Kidney tubule cell (primary cell): ENCODE measurements at places on chromosomes 3 and 15.

- no peak for DNase-seq
Measured at GRCh38 chr3:72164635-72164978, 379.7 kb upstream of the PROK2 start.

GRCh38 chr3:73419942-73420341, 204.8 kb downstream of the PDZRN3 start:
- no peak for DNase-seq

DNA sequence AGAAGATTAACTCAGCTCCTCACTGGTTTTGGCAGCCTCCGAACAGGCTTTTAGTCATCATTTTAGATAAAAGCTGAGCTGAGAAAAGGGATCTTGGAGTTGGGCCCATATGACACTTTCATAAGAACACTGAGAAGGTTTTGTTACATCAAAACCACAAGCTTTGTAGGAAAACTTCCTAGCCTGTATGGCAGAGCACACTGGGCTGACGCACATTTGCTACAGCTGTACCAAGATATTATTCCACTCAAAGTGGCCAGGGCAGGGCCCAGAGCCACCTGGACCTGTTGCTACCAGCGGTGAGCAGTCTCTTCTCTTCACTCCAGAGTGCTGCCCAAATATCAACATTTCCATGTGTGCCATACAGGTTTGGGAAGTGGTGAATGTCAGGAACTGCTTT, 160.5 kb upstream of the CCDC54 start:
- no peak for DNase-seq

DNA sequence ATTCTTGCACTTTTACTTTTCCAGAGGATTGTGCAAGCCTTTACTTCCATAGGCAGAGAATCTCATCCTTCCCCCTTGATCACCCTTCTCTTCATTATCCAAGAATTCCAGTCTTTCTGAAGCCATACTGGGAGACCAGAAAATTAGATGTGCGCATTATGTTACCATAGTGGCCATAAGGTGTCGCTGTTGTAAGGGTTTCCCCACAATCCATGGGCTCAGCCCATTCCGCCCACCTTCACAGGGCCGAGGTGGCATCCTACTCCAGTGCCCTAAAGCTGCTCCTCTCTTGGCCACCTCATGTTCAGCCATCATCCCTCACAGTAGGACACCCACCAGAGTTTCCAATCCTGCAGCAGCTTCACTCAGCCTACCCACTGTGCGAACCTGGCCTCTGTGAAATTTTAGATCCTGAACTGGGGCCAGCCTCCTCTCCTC, 35.0 kb downstream of the CTSH start:
- peak; percentile 43 for DNase-seq

GRCh38 chr3:29488922-29489321, 208.1 kb downstream of the RBMS3 start:
- no peak for DNase-seq

DNA sequence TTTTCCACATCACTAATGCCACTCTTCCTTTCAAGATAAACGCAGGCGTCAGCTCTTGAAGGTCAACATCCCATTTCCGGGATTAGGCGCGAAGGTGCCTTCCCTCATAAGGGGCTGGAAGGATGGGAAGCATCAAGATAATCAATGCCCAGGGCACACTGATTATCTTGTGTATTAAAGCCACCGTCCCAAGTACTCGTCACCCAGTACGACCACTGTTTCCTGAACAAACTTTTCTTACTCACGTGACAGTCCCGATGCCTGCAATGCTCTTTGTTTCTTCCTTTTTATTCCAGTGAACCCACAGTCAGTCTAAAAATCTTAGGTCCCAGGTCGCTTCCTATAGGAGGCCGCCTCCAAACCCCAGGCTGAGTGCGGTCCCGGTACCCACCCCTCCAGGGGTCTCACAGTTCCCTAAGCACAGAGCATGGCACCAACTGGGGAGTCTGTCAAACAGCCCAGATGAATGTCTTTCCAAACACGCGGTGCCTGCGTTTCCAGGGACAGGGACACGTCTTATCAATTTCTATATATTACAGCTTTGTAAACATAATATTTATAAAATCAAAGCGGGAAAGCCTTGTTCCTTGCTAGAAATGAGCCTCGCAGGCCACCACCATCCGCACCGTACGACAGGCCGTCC, 589 bp downstream of the ANAPC13 start:
- peak; percentile 47 for DNase-seq

DNA sequence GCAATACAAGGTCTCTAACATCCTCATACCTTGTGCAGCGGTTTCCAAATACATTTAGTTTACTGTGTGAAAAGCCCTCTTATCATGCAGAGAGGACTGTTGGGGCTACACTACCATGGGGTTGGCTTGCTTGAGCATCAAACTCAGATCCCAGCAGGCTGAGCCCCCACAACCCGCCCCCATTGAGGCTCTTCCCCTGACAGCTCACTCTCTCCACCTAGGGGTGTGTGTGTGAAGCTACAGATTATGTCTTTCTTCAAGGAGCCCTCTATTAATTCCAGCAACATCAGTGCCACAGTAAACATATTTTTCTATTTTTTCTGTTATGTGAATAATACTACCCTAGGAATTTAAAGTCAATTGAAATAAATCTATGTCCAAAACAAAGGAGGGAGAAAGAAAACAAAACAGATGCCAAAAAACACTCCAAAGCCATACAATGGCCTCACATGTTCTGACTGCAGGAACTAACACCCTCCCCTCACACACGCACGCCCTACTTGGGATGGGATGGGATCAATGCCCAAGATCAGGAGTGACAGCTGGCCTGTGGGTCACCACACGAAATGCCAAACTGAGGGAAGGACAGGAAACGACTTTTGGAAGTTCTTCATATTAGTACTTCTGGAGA, 14.7 kb downstream of the TM4SF4 start:
- no peak for DNase-seq

GRCh38 chr3:24377218-24377993, 117.2 kb downstream of the THRB start:
- peak; percentile 58 for DNase-seq

GRCh38 chr3:192409201-192409837, 318.0 kb downstream of the FGF12 start:
- peak; percentile 64 for DNase-seq

GRCh38 chr3:189236352-189236751, 64.6 kb downstream of the TPRG1 start:
- DNase-seq, result peak; percentile 34

DNA sequence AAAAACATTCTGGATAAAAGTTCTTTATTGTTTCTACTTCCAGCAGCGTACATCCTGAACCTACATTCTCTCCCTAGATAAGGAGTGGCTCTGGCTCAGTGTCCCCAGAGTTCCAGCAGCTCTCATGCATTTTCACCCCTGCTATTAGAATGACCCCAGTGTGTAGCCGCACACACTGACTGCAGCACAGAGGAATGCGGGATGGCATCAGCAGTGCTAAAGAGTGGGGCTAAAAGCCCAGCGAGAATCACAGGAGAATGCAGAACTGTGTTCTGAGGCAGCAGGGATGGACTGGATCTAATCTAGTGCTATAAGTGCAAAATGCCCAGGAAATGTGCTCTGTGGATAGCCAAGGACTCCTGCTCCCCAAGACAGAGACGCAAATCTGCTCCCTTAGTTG, 66.4 kb upstream of the TJP1 start:
- DNase-seq, result peak; percentile 27

DNA sequence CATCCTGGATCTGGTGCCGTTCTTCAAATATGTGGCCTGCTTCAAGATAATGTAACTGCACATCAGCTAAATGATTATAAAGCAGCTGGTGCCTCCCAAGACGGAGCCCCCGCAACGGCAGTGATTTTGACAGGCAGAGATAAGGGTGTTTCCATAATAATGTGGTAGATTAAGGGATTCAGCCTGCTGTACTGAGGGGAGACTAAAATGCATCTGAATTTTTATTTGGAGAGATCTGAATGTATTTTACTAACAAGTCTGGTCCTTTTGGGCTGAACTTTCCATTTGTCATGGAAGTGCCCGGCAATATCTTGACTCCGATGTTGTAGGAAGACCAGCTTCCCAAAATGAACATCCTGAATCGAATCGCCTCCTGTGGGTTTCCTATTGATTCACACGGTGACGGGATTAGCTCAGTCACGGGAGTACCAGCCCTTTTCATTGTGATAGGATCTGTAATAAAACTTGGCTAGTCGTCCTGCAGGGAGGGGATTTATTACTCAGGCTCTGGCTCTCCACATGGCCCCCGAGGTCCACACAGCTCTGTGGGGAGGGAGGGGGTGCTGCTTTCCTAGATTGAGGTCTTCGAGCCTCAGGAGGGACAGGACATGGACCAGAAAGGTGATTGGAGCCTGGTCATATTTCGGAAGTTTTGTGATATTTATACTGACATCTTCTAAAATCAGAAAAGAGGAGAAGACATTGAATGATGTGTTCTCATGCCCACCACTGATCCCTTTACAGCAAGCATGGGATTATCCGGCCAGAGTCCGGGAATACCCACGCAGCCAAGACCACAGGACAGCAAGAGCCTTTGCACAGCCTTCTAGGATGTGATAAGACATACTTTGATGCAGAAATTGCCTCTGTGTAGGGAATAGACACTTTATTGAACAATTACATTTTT, 2.5 kb upstream of the PCSK6 start:
- no peak for DNase-seq

GRCh38 chr3:129775870-129776269, 117.6 kb downstream of the TMCC1 start:
- no peak for DNase-seq

GRCh38 chr3:160455846-160456245, 6.3 kb upstream of the TRIM59 start:
- no peak for DNase-seq

DNA sequence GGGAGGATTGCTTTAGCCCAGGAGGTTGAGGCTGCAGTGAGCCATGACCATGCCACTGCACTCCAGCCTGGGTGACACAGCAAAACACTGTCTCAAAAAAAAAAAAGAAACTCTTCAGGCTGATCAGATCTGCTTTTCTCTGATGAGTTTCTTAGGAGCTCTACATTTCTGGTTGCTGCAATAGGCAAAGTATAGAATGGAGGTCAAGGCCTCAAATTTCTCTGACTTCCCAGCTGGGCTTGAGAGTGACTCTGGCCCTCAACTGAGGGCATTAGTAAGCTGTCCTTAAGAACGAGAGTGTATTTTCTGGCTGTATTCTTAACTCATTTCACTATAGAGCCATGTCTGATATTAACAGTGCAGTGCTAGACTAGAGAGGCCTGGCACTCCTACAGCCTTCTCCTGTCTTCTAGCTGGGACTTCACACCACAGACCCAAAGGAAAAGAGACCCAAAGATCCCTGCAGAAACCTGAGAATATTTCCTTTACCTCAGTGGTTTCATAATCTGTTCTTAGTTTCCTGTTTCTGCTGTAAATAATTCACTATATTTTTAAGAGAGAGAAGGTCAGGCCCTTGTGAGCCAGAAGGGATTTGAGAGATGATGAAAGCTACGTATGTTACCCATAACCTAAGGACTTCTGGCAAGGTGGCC, 2.0 kb upstream of the NR1I2 start:
- DNase-seq, result peak; percentile 2

GRCh38 chr15:77066971-77067690, 3.8 kb downstream of the TSPAN3 start:
- DNase-seq, result peak; percentile 62

DNA sequence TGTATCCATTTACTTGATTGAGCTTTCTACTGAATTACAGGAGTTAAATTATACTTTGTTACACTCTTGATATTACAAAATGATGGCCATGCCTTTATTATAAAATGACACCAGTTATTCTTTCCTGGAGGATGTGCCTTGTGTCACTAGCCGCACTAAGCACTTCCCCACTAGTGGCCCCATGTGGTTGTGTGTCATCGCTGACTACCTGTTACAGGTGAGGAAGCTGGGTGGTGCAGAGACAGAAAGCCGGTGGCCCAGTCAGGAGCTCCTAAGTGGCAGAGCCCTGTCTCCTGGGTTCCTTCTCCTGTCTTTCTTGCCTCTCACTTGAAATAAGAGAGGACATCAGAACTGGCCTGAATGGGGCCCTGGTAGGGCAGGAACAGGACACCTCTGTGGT, 96.8 kb downstream of the IGF1R start:
- peak; percentile 58 for DNase-seq

- DNase-seq, result no peak
Measured at GRCh38 chr3:73473898-73474416, 150.8 kb downstream of the PDZRN3 start.

DNA sequence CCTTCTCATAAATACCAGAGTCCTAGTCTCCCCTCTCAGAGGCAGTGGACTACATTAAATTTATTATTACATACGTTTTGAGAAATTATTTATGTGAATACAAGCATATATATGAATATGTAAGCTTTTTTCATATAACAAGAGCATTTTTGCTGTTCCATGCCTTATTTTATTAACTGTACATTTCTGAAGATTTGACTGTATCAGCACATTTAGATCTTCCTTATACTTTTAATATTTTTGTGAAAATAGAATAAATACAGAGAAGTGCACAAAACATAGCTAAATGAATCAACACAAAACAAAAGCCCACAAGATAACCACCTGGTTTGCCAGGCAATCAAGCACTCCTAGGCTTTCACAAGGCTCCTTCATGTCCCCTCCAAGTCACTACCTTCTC, 27.8 kb downstream of the HHLA2 start:
- no peak for DNase-seq

GRCh38 chr3:195956577-195956976, 48.2 kb upstream of the TNK2 start:
- no peak for DNase-seq

DNA sequence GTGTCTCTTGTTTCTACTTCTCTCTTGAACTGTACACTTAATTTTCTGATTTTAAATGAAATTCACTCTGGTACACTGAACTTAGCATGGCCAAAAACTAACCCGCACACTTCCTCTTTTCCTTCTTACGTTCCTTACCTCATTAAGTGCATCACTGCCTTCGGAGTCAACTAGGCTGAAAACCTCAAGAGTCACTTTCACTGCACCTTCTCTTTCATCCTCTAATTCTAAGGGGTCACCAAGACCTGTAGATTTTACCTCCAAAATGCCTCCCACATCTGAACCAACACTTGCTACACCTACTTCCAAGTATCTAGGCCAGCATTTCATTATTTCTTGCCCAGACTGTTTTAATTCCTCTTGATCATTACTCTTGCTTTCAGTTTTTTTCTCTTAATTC, 6.6 kb downstream of the CBLB start:
- no peak for DNase-seq

- peak; percentile 57 for DNase-seq
Measured at GRCh38 chr3:136141891-136142290, 54.2 kb downstream of the MSL2 start.

GRCh38 chr15:32802286-32802936, 84.6 kb downstream of the GREM1 start:
- DNase-seq, result no peak

DNA sequence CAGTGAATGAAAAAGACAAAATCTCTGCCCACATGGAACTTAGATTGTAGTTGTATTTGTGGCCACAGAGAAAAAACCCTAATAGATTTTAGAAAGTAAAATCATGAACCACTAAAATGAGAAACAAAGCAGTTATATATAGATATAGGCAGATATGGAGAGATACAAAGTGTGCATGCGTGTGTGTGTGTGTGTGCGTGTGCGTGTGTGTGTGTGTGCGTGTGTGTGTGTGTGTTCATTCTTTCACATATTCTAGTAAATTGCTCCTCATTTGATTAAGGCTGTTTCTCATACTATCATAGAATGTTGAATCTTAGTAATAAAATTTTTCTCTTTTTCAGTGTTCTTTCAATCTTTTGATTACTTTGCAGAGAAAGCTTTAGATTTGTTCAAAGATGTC, 118.6 kb downstream of the DNAJB8 start:
- no peak for DNase-seq

- peak; percentile 90 for DNase-seq
Measured at GRCh38 chr15:62307551-62307950, 142.5 kb upstream of the C2CD4B start.

- no peak for DNase-seq
Measured at GRCh38 chr3:70952033-70952747, 631.3 kb downstream of the FOXP1 start.
